NCI-H1436 treated with DMSO at 0.1 percent for 48 hours (cell line): ENCODE measurements at places on chromosomes 7 and 10.

GRCh38 chr10:6217611-6218010, 14.9 kb downstream of the PFKFB3 start:
- no peak for DNase-seq

GRCh38 chr7:8387551-8388256, 45.7 kb upstream of the NXPH1 start:
- DNase-seq: no peak

- DNase-seq: no peak
Measured at GRCh38 chr7:149638566-149639320, 134.6 kb downstream of the ZNF467 start.

- no peak for DNase-seq
Measured at GRCh38 chr7:147276106-147276505, 1159.5 kb downstream of the CNTNAP2 start.

GRCh38 chr7:141511316-141511675, 39.9 kb upstream of the AGK start:
- DNase-seq: no peak

GRCh38 chr10:35127289-35127891, 744 bp downstream of the CREM start:
- DNase-seq: no peak
